ENCODE measurements at places on chromosomes 4 and X.

- no peak for DNase-seq
These were observed 2.4 kb downstream of the ZNF141 start for GRCh38 chr4:340011-340410.

GRCh38 chrX:130097507-130098209 is 12.6 kb downstream of the ELF4 start:
- peak; percentile 43 for DNase-seq

- no peak for DNase-seq
These were observed 1.9 kb upstream of the EIF1AX start for GRCh38 chrX:20143561-20143960.

DNA sequence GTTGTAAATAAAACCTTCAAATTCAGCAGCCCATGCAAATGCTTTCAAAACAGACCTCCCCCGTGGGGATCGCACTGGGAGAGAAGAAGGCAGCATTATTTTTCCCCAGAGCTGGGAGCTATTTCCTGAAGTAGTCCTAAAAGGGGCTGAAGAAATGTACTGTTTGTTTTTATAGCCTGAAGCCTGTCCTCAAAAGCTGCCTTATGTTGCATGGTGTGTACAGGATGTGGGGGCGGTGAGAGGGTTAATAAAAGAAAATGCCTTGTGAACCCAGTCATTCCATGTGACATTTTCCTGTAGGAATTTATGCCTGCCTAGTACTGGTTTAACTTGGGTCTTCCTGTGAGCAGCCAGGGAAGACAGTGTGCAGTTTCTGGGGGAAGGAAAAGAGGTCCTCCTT is 144.1 kb downstream of the SOWAHB start:
- no peak for DNase-seq

DNA sequence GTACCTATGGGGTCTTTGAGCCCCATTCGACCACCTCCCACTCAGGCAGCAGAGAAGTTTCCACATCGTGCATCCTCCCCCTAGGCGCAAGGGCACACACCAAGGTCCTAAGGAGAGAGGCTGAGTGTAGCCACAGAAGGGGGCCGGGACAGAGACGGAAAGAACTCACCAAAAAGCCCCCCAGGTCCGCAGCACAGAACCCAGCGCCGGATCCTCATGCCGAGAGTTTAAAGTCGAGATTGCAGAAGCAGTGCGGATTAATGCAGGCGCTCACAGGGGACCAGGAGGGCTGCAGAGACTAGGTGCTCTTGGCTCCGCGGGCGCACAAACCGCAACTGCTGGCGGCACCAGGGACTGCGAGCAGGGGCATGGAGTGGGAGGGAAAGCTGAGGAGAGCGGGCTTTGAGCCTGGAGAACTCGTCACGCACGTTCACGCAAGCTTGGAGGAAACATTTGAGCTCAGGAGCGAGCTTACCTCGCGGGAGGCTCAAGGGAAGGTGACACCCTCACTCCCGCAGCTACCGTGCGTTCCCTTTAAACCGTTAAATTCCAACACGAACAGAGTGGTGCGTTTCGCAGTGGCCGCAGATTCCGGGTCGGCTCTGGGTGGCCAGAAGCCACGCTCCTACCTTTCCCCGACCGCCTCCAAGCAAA is 8.5 kb downstream of the NKX3-2 start:
- no peak for DNase-seq

DNA sequence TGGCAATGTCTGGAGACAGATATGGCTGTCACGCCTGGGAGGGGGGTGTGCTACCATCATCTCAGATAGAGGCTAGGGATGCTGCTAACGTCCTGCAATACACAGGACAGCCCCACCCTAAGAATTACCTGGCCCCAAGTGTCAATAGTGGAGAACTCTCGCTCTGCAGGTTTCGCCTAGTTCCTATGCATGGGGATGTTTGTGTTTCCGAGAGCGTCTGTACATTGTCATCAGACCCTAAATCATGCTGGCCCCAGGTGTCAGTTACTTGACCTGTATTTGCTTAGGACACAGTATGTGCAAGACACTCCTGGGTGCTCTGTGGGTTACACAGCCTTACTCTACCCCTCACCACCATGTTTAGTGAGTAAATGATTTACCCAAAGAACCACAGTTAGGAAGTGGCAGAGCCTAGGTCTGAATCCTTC is 90.8 kb downstream of the AFF1 start:
- DNase-seq: no peak

DNA sequence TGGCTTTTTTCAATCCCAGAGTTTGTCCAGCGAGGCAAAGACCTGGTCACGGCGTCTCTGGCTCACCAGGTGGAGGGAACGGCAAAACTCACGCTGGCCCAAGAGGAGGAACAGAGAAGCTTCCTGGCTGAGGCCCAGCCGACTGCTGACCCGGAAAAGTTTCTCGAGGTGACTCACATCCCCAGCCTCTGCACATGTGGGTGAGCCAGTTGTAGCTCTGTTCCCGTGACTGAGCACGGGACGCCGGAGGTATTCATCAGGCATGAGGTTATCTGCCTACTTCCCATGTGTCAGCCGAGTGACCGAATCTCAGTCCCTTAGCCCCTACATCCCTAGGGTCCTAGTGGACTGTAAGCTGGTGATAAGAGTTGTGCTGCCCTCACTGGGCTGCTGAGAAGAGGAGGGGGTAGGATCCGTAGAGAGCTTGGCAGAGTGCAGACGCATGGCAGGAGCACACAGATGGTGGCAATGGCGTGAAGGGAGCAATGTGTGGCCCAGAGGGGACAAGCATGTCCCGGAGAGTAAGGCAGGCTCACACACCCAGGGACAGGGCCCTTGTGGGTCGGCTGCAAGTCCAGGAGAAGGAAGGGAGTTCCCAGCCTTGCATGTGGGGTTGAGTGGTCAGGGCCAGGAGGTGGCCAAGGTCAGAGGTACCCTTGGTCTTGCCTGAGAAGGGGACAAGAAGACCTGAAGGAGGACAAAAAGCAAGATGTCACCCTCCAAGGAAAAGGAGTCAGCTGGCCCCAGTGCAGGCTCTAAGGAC is 42.9 kb downstream of the EVC start:
- DNase-seq: no peak

- DNase-seq: no peak
These were observed 263.1 kb downstream of the PTTG2 start for GRCh38 chr4:38223306-38223705.

DNA sequence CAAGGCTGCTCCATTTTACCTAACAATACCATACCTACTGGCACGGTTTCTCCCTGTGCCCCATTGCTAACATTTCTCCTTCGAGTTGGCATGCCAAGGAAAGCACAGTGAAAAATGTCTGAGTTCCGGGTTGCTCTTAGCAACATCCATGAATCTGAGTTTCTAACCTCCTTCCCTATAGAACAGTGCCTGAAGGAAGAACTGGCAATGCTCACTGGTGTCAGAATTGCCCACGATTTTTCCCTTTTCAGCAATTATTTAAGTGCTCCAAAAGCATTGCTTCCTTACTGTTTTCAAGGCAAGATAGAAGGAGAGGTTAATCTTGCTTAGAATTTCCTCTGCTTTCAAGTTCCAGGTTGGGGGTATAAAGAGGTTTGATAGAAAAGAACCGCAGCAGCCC is 75.1 kb downstream of the SORBS2 start:
- DNase-seq: no peak

DNA sequence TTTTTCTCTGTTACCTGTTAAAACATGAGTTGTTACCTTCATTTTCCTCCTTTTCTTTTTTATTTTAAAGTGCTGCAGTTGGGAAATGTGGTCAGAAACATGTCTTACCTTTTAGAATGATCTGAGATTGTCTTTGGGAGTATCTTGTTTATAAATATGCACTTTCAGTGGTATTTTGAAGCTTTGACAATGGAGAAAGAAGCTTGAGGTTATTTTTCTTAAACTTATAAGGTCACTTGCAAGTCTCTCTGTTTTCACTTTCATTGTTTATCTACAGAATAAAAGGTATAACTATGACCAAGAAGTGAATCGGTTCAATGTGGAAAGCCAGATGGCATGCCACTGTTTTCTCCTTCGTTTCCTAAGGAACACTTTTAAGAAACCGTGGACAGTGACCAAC is 167.5 kb upstream of the SLC7A11 start:
- no peak for DNase-seq

DNA sequence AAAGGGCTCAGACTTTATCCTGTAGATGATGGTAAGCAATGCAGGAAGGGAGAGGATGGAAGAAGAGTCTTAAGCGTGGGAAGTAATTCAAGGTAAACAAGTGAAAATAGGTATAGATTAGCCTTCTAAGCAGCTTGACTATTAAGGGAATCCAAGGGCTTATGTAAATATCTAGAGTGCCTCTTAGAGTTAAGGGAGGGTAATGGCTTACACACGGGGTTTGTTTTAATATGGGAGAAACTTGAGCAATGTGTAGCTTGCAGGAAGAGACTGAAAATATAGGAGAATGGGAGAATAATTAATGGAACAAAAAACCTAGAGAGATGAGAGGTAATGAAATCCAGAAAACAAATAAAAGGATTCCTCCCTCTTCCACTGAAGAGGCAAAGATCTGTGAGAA is 12.8 kb upstream of the SAP30 start:
- no peak for DNase-seq

- no peak for DNase-seq
These were observed 19.7 kb upstream of the CXCL6 start for GRCh38 chr4:73816814-73817213.

- peak; percentile 24 for DNase-seq
These were observed 65.9 kb downstream of the EFNB1 start for GRCh38 chrX:68894513-68895340.

DNA sequence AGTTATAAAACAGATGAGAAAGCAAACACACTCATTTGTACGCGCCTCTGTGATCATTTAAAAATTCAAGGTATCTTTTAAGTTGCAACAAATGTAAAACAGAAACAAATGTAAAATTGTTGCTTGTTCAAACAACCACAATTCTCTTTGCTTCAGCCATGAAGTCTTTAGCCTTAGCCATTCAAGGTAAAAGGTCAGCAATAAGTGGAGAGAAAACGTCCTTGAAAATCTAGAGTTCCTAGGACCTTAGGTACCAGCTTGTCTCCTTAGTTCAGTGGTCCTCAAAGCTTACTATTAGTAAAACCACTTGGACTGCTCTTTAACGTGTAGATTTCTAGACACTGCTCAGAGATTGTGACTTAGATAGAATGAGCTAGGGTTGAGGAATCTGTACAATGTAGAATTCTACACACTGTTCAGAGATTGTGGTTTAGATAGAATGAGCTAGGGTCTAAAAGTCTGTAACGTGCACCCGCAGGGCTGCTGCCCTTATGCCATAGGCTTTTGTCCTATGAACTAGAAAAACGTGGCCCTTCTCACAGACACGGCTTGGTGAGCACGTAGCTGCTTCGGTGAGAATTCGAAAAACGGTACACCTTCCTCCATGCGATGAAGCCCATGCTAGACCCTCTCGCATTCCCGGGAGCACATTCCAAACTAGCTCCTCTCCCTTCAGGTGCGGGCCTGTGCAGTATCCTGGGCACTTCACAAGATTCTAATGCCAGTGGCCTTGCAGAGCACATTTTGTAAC is 1.7 kb downstream of the PLAC8 start:
- DNase-seq: no peak

DNA sequence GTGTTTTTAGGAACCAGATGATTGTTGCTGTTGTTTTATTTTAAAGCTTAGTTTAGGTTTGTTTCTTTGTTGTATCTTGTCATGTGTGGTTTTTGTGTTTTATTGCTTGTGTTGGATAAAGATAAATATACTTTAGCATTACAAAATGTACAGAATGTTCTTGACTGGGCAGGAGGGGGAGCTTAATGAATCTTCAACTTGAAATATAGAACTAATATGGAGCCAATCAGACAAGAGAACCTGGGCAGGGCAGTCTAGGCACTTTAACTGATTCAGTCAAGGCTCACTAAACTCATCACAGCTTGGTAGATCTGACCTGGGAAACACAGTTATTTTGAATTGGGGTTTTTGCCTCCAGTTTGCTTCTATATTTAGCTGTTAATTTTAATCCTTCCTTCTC is 304.2 kb downstream of the ARHGAP24 start:
- no peak for DNase-seq

DNA sequence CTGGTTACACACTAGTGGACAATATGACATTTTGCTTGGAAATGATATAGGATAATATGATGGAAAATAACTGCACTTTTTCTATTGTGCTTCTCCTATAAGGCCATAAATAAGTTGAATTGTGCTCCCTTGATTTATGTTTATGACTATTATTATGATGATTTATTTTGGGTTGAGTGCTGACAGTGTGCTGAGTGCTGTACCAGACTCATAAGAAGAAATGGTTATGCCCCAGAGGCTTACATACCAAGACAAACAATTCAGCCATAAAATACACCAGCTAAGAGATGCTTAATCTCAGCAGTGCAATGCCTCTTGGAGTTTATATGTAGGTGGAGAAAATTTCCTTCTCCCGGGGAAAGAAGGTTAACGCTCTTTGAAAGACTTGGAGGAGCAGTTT is 199.8 kb upstream of the NOCT start:
- DNase-seq: no peak

GRCh38 chr4:154035341-154035740 is 246.5 kb upstream of the SFRP2 start:
- DNase-seq: no peak

- DNase-seq: no peak
These were observed 19.7 kb upstream of the SCOC start for GRCh38 chr4:140353786-140354185.

DNA sequence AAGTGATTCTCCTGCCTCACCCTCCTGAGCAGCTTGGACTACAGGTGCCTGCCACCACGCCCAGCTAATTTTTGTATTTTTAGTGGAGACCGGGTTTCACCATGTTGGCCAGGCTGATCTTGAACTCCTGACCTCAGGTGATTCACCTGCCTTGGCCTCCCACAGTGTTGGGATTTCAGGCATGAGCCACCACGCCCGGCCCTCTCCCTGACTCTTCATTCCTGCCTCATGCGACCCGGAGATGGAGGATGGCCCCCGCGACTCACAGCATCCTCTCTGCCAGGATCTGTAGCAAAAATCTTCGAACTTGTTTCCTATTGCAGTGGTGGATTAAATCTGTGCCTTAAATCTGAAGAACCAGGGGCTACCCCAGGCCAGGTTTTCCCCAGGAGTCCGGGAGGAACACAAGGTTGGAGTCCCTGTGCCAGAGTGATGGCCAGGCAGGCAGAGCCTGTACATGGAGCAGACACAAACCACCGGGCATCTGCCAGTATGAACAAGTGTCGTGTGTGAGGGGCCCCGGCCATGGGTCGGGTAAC is 11.5 kb downstream of the CPLX1 start:
- peak; percentile 14 for DNase-seq

DNA sequence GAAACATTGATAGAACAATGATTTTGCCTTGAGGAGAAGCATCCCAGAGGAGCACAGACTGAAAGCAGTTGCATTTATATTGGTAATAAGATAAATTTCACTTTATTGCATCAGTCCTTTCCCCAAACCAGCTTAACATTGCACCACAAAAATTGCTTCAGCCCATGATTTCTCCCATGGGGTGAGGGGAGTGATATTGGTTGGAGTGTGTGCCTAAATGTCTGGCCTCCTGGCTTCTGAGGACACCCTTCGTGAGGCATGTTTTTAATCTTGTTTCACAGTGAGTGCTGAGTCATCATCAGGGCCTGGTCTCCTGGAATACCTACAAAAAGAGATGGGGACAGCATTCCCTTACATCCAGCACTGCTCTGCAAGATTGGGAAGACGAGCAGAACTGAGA is 487.9 kb downstream of the C4orf33 start:
- DNase-seq: no peak

GRCh38 chr4:165994701-165995100 is 121.7 kb downstream of the TLL1 start:
- no peak for DNase-seq

- DNase-seq: no peak
These were observed 213.4 kb upstream of the LNX1 start for GRCh38 chr4:53804719-53805118.

- DNase-seq: no peak
These were observed 238.6 kb downstream of the RAPGEF2 start for GRCh38 chr4:159341522-159341921.

Data from CD4-positive, alpha-beta T cell treated with Interleukin-15 for 1 hour (primary cell).